Renal pelvis (tissue), 12 donors: ENCODE measurements at places on chromosomes 2 and 18.

DNA sequence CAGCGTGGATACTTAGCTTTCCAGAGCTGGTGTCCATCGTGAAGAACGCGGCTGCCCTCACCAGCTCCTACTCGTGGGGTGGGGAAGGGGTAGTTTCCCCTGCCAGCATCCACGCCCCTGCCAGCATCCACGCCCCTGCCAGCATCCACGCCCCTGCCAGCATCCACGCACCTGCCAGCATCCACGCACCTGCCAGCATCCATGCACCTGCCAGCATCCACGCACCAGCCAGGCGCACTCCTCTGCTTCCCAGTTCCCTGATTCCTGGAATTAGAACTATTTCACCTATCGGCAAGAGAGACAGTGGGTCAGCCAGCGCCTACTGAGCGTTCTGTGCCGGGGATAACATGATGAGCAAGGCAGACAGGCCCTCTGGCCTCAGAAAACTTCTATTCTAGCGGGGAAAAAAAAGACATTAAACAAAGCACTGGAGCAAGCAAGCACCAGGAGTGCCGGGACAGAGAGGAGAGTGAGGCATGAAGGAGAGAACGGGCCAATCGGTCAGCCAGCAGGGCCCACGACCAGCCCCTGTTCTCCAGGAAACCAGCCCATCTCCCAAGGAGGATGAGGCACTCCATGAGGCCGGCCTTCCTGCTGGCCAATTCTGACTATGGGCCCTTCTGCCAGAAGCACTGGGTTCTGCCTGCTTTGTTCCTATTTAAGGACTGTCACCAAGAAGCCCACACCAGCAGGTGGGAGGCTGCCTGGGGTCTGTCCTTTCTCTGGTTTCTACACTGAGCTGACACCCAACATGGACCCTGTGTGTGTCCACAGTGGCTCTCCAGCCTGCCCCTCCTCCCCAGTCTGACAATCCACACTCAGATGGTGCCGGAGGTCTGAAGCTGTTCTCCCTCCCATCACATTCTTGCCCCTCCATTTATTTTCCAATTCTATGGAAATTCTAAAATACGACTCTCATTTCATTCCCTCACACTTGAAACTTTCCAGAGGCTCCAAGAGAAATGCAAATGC is 78.4 kb upstream of the SALL3 start:
- DNase-seq: no peak

DNA sequence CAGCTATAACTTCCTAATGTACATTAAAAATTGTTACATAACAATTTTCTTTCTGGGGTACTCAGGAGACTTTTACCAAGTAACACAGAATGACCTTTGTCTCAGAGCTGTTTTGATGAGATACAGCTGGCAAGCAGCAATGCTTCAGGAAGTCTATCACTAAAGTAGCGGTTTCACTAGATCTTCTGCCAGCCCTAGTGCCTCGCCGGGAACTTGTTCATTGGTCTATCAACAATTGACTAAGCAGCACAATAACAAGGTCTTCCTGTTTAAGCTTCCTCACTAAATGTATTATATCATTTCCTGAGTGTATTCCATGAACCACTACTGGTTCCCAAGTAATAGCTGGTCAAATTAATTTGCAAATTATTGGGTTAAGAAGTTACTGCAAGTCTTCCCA is 69.2 kb downstream of the TRIP12 start:
- peak; percentile 4 for DNase-seq

DNA sequence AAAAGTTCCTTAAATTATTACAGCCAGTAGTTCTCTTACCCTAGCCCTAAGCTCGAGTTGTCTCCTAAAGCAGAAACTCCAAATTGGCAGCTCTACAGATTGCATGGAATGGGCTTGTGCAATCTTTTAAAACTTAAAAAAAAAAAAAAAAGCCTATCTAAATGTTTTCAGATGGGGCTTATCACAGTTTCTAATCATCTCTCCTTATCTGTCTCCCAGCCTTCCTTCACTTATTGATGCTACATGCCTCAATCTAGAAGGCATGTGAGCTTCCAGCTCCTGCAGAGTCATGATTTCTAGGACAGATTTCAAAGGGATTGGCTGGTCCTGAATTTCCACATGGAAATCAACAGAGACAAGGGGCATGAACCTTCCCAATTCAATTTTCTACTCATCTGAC is 33.1 kb upstream of the PELI1 start:
- no peak for DNase-seq

DNA sequence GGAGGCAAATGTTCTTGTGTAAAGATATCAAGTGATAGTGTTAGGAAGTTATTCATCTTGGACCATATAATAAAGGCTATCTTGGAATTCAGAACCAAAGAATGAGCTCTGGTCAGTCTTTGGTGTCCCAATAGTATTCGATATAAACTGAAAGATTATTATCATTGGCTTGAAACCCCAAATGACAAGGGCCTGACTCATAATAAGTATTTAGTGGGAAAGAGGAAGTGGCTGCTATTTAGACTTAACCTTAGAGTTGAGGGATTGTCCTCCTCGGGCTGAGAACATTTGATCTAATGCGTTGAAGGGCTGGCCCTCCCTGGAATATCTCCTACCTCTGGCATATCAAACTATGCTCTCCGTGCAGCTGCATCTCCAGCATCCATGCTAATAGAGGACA is 67.5 kb downstream of the CDH20 start:
- DNase-seq: no peak

- peak; percentile 69 for DNase-seq
Measured at GRCh38 chr18:11849841-11850634, 1.2 kb upstream of the CHMP1B start.
